ENCODE measurements at places on chromosomes 16 and 17. TPM values are rescaled to one million over a fixed set of nuclear protein-coding genes. Genes with fewer than 3 reads are reported as not detected.

DNA sequence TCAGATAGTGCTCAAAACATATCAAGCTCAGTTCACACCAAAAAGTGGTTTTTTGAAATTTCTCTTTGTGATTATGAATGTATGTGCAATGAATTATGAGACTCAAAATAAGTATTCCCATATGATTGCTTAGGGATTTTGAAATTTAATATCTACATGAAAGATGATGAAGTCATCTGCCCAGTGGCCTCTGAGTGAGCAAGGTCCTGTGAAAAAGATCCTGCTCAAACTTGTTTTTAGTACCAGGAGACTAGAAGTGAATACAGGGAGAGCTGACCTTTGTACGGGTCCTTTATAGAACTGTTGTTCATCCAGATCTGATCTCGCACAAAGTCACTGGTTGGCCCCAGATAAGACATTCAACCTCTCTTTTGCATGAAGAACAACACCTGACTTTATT lies 151.9 kb upstream of the MAF start:
- no peak for DNase-seq

GRCh38 chr17:54608634-54609155 lies 292.0 kb upstream of the TOM1L1 start:
- no peak for DNase-seq

CHAD gene
- not detected for total RNA-seq

MON1B gene
- total RNA-seq = 7.4 TPM
